ENCODE measurements at places on chromosomes 1 and 21.

DNA sequence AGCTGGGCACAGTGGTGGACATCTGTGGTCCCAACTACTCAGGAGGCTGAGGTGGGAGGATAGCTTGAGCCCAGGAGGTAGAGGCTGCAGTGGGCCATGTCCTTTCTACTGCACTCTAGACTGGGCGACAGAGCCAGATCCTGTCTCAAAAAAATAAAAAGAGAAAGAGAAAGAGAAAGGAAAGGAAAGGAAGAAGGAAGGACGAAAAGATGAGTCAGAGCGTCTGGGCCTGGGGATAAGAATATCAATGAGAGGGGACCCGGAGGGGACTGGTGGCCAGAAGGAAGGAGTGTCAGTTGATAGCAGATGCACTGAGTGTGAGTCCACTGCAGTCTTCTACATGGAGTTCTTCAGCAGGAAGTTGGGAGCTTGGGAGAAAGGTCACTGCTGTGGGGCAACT lies 75.6 kb downstream of the SYT6 start:
- no peak for DNase-seq

DNA sequence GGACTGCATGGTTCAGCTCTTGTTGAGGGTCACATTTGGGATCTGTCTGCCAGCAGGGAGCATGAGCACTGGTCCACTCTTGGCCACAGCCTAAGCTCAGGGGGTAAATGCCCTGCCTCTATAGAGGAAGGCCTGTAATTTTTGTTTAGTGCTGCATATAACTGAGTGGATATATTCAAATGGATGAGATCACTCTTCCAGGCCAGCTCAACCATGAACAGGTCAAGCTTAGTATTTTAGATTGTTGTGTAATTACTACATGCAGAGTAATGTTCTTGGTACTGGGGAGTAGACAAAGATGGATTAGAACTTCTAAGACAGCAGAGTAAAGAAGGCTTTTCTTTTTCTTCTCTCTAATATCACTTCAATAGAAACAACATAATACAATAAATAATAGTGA lies 376.9 kb downstream of the GPATCH2 start:
- no peak for DNase-seq

DNA sequence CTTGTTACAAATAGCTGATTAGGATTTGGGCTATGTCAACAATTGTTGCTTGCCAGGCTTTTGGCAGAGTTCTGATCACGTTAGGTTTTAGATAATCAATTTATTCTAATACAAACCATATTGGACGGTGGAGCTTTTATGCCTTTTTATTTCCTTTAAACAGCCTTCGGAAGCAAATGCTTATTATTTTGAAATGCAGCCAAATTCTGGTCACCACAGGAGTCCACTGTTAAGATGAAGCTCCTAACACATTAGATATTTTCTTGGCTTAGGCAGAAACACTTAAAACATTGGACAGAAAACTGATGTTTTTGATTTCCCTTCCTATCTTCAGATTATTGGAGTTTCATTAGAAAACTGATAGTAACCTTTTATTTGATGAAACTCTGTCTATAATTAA lies 82.9 kb downstream of the CENPF start:
- no peak for DNase-seq

DNA sequence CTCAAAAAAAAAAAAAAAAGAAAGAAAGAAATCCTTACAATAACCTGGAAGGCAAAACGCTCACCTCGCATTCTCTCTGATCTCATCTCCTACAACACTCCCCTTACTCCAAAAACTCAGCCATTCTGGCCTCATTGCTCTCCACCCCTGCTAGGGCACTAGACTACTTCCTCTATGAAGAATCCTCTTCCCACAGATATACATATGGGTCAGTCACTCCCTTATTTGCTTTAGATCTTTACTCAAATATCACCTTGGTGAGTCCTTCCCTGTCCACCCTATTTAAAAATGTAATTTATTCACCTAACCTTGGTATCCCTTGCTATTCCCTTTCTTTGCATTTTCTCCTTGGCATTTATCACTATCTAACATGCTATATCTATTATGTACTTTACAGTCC lies 24.6 kb upstream of the KIF1B start:
- no peak for DNase-seq

DNA sequence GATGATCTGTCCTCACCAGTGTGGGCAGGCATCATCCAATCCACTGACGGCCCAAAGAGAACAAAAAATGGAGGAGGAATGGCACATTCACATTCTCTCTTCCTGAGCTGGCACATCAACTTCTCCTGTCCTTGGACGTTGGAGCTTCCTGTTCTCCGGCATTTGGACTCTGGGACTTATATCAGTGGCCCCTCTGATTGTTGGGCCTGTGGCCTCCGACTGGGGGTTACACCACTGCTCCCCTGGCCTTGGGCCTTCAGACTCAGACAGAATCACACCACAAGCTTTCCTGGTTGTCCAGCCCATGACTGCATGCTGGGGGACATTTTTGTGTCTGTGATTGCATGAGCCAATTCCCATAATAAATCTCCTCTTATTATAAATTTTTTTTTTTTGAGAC lies 20.1 kb downstream of the IFNLR1 start:
- DNase-seq, result no peak

DNA sequence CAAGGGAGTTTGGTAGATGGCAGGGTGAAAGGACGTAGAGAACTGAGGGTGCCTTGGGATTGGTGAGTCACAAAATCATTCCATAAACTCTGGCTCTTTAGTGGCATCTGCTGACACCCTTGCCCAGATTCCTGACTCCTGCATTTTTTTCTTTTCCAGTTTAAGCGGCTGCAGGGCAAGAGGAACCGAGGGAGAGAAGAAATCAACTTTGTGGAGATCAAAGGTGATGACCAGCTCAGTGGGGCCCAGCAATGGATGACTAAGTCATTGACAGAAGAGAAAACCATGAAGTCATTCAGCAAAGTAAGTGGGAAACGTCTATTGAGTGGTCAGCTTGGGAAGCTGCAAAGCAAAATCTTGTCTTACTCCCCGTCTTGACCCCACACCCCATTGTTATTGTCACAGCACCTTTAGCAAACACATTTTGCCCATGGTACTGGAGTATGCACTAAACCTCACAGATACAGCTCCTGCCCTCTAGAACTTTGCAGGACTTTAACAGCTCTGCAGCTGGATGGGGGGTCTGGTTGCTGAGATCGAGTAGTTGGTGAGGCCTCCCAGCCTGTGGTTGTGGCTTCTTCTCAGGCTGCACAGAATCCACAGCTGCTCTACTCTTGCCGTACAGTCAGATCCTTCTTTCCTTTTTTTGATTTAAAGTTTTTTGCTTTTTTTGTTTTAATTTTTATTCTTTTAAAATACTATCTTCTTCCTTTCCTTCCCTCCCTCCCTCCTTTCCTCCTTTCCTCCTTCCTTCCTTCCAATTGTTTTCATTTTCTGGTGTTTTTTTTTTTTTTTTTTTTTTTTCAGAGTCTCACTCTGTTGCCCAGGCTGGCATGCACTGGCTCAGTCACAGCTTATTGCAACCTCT lies 21.9 kb downstream of the SH2D2A start:
- DNase-seq, result no peak

DNA sequence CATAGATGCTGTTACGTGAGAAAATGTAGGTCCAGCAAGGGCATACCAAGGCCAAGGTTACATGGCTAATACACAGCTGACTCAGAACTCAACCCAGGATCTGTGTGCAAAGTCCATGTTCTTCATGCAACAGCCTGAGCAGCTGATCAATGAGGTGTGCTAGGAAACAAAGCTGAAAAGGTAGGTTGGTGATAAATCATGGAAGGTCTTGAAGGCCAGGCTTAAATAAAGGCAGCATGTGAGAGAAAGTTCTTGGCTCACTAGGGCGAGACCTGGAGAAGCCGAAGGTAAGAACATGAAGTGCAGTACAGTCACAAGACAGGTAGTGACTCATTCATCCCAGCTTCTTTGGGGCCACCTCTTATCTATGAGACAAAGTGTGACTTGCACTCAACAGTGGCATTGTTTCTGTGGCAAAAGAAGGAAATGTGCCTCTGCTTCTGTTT lies 33.4 kb downstream of the TLR5 start:
- DNase-seq, result no peak

- no peak for DNase-seq
These were observed 1983.6 kb downstream of the NCAM2 start for GRCh38 chr21:22981819-22982218.

- DNase-seq, result no peak
These were observed 98.4 kb downstream of the SMYD2 start for GRCh38 chr1:214379236-214379970.

DNA sequence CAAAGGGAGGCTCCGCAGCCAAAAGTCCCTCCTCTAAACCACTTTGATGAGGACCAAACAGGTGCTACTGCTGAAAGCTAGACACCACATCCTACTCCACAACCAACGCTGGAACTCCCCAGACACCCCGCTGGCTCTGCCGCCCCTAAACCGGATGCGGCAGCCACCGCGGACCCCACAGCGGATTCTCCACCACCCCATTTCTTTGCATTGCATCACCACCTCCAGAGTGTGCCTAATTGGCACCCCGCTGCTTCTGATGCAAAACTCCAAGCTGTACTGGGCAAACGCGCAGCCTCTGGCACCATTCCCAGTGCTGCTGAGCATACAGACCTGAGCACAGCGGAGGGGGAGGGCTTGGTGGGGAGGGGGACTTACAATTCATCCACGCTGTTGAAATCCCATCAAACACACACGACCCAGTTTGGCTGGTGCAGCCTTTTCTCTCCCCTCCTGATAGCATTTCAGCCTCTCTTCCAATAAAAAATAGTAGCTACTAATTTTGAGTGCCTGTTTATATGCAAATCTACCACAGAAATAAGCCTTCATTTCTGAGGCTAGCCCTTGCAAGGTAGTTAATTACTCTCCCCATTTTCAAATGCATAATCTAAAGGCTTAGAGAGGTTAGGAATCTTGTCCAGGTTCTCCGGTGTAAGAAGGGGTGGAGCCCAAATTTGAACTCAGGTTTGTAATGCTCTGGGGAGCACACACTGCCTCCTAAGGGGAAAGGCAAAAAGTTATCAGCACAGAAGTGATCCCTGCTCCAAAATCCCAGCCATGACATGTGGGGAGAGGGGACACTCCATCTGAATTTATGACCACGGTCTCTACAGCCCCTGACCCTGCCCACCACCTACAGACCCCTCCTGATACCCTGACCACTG lies 12.2 kb upstream of the RGS16 start:
- peak; percentile 91 for DNase-seq

- DNase-seq, result no peak
These were observed 324.0 kb upstream of the NEGR1 start for GRCh38 chr1:72606216-72606810.

- DNase-seq, result no peak
These were observed 481.1 kb upstream of the USP24 start for GRCh38 chr1:55696181-55696754.

DNA sequence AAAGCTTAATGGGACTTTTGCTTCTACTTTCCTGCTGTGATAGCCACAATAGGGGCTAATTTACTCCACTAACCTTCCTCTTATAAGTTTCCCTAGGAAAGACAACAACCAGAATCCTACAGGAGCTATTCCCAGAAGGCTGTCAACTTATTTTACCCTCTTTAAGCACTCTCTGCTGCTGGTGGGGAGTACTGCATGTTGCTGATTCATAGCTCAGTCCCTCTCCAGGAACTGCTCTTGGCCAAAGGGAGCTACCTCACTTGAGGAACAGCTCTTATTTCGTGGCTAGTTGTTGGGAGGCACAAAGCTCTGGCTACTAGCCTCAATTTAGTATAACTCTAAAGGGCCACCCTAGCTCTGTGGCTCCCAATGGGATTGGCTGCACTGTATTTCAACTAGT lies 37.2 kb downstream of the ADSS2 start:
- no peak for DNase-seq

GRCh38 chr1:46413596-46413985 lies 19.5 kb downstream of the FAAH start:
- DNase-seq, result peak; percentile 53

DNA sequence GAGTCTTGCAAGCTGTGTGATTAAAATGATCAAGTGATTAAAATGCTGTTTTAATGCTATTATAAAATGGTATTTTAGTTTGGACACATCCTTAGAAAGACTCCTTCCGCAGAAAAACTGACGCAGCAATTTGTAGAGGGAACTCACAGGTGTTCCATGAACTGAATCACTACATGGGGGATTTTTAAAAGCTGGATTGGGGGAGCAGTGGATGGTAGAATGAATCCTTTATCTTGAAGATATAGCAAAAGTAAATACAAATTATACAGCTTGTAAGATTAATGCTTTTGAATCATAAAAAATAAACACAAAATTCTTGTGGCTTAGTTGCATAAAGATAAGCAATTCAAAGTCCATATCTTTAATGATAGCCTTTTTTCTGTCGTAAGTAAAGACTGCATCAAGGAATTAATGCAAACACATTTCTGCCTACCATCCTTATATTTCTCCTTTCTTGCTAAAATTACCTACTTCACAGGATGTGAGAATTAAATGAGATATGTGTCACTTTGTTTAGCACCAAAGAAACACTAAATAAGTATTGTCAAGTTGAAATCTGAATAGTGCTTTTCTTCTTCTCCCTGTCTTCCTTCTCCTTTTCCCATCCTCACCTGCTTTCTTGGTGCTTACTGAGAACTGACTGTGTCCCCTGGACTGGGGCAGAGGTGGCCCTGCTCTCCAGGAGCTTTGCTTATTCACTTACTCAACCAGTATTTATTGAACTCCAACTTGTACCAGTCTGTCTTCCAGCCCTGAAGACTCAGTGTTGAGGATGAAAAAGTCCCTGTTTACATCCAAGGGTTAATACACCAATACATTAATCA lies 61.5 kb upstream of the F3 start:
- DNase-seq, result no peak

DNA sequence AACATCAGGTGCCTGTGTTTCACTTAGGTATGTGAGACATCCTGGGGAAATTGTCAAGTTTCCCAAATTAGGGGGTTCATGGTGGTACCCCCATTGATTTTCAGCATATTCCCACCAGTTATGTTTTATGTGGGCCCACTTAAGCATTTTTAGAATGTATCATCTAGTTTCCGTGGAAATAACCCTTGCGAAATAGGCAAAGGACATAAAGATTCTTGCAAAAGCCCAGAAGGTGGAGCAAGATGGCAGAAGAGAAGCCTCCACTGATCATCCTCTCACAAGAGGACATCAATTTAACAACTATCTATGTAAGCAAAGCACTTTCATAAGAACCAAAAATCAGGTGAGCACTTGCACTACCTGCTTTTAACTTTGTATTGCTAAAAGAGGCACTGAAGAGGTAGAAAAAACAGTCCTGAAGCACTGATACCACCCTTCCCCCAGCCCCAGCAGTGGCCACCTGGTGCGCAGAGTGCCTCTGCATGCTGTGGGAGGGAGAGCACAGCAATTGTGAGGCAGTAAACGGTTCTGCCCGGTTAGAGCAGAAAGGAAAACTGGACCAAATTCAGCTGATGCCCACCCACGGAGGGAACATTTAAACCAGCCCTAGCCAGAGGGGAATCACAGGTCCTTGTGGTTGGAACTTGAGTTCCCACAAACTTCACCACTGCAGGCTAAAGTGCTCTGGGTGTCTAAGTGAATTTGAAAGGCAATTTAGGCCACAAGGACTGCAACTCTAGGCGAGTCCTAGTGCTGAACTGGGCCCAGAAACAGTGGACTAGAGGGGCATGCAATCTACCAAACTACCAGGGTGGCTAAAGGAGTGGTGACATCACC lies 23.2 kb downstream of the MCOLN2 start:
- DNase-seq, result no peak

- no peak for DNase-seq
These were observed 4.0 kb upstream of the LAMC1 start for GRCh38 chr1:183019139-183019740.
